ENCODE measurements at places on chromosomes 16 and 17. TPM values are rescaled to one million over a fixed set of nuclear protein-coding genes. Genes with fewer than 3 reads are reported as not detected.

Gene ASPA
- total RNA-seq, result 7.6 TPM

Gene NSF
- 63.9 TPM for total RNA-seq

Gene KIF18B
- total RNA-seq, result 0.09 TPM

Gene CCL23
- not detected for total RNA-seq

Gene TBC1D3D
- total RNA-seq, result not detected

Gene ABCC12
- not detected for total RNA-seq

Gene MFAP4
- total RNA-seq, result 26.3 TPM

Gene CDR2L
- total RNA-seq, result 10.9 TPM

Gene MEIOC
- not detected for total RNA-seq

Gene CTRL
- 0.74 TPM for total RNA-seq

Gene P2RX1
- 0.57 TPM for total RNA-seq

Gene KCNH6
- not detected for total RNA-seq

Gene SDR42E1
- 0.09 TPM for total RNA-seq

Gene KCNG4
- total RNA-seq, result not detected

Gene HOXB4
- total RNA-seq, result not detected

Gene SPATA22
- total RNA-seq, result 1.8 TPM

Gene NEUROD2
- not detected for total RNA-seq

Gene MSLN
- not detected for total RNA-seq

Gene ABCC3
- 17.1 TPM for total RNA-seq

Gene CD7
- 0.09 TPM for total RNA-seq

Gene TMEM235
- not detected for total RNA-seq

Gene HOXB5
- total RNA-seq, result not detected

Gene LGALS9
- 1.8 TPM for total RNA-seq

Gene RAD51C
- total RNA-seq, result 17.2 TPM

Gene FAM83G
- total RNA-seq, result 5.5 TPM

Gene SLC16A11
- total RNA-seq, result 0.28 TPM

Gene ADORA2B
- total RNA-seq, result 39.1 TPM

Gene KRT39
- not detected for total RNA-seq

Gene HIC1
- total RNA-seq, result 20.5 TPM

Gene MYH8
- total RNA-seq, result under 0.01 TPM

Gene TMEM231
- 15.1 TPM for total RNA-seq

Gene ARHGDIG
- total RNA-seq, result 1.8 TPM

Gene RBFOX1
- not detected for total RNA-seq

Gene NT5C3B
- total RNA-seq, result 78.4 TPM

Gene WFDC1
- total RNA-seq, result 6.7 TPM

Gene TEKT5
- total RNA-seq, result 0.14 TPM

Gene DNAI2
- not detected for total RNA-seq

Gene NPIPA3
- total RNA-seq, result 0.57 TPM

Gene CCL5
- total RNA-seq, result not detected

Gene SLC5A10
- under 0.01 TPM for total RNA-seq

Gene ADAD2
- total RNA-seq, result not detected

Gene TNP2
- not detected for total RNA-seq
